ENCODE measurements at places on chromosomes 5 and 9.

DNA sequence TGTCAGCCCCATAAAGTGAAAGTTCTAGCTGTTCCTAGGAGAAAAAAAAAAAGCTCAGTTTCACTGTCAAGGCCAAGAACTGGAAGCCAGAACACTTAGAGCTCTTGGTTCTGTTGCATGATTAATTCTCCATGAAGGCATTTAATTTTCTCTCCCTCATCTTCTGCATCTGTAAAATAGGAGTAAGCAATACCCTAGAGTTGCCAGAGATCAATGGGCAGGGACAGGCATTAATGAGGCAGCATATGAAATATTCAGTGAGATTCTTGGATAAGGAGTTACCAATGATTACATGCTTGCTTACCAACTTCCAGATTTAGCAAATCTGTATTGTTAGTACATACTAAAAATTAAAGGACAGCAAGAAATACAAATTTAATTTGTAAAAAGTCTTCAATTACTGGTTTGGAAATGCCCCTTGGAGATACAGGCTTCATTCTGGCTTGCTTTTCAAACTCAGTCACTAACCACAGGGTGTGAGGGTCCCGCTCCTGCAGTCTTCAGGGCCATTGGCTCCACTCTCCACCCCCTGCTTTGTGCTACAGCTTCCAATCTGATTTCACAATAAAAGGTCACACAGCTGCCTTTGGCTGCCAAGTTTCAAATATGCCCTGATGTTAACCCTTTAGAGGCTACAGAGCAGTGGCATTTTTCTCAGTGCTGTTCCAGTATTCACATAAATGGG, 624.6 kb downstream of the BNC2 start:
- no peak for DNase-seq

DNA sequence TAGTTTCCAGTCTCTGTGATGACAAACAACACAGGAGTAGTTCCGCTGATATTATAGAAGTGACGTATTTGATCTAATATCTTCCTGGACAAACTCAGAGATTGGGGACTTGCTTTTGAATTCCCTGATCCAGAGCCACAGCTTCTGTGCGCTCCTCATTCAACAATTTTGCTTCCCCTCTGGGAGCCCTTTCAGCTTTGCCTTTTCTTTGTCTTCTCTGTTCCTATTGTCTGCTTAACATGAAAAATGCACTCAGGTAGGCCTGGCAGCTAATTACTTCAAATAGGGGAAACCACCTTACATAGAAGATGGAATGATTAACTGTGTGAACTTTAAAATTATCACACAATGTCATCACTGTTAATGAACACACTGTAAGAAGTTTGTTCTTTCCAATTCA, 192.9 kb downstream of the EPB41L4A start:
- no peak for DNase-seq

DNA sequence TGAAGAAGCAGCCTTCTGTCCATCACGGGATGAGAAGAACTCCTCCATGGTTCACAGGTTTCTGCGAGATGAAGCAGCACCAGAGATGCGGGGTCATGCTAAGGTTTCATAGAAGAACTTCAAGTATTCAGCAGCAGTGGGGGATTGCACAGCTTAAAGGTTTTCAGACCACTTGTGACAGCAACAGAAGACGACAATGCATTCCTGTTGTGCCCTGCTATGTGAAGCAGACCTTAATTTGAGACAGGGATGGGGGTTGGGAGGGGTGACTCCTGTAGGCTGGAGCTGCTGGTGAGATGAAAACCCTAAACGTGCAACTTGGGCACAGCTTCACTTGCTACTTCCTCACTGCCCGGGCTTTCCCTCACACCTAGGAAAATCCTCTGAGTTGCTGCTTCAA, 256.0 kb downstream of the SLIT3 start:
- DNase-seq: no peak

- no peak for DNase-seq
These were observed 2.9 kb downstream of the TTC23L start for GRCh38 chr5:34841816-34842215.

DNA sequence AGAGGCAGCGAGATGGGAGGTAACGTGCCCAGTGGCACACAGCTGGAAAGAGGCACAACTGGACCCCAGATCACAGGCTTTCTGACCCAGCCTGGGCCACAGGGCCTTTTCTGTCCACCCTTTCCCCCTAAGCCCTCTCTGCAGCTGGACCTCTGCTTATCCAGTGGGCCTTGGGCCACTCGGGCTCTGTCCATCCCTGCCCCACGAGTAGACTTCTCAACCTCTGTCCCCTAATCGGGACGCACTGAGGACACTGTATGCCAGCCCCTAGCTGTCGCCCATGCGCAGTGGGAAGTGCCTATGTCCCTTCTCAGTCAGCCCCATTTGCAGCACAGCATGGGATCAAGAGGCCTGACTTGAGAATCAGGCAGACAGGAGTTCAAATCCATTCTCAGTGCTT, 65.6 kb upstream of the NEURL1B start:
- no peak for DNase-seq

DNA sequence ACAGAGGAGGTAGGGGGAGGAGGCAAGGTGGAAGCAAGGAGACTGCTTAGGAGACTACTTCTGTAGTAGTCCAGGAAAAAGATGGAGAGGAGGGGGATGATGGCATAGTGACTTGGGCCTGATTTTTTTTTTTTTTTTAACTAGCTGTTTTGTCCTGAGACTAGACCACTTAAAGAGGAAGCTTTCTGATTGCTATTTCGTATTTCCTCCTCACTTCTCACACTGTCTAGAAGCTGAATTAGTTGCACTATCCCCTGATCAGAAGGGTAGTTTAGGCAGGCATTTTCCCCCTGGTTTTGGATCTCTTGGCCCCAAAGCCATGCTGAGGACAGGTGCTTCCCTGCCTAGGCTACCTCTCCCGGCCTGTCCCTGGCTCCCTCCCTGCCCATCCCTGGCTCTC, 14.9 kb downstream of the LARP1 start:
- DNase-seq: no peak

- no peak for DNase-seq
These were observed 249.0 kb downstream of the ARHGAP26 start for GRCh38 chr5:143019157-143019556.

DNA sequence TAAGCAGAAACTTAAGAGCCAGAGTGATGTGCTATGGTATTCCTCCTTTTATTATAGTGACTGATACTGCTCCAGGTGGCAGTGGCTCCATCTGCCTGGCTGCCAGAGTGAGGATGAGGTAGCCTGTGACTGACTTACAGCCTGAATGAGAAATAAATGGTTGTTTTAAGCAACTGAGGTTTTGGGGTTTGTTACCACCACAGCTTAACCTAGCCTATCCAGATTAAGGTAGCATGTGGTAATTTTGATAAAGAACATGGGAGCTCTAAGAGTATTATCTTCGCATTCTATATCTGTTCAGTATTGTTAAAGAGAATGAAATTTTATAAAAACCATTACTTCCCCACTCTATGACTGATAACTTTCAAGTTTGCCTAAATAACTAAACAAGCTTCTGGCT, 39.0 kb downstream of the GOLPH3 start:
- DNase-seq: no peak

DNA sequence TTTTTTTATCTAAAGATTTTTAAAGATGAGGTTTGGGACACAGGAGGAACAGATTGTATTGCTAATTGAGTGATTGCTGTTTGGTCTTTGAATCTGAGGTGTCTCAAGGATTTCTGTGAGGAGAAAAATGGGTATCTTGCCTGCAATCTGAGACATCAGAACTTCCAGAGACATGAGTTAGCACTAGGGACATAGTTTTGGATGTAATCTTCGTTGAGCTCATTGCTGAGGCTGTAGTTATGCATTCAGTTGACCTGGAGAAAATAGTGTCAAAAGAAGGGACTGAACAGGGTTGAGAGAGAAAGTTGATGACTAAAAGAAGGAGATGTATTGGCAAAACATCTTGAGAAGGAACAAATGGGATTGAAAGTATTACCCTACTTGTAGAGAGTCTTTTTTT, 24.6 kb downstream of the C9orf85 start:
- DNase-seq: no peak

GRCh38 chr9:110650261-110650660, 18.3 kb upstream of the MUSK start:
- no peak for DNase-seq

GRCh38 chr5:96911139-96911538, 24.7 kb upstream of the LNPEP start:
- no peak for DNase-seq

GRCh38 chr5:155008669-155009068, 4.9 kb upstream of the KIF4B start:
- no peak for DNase-seq

DNA sequence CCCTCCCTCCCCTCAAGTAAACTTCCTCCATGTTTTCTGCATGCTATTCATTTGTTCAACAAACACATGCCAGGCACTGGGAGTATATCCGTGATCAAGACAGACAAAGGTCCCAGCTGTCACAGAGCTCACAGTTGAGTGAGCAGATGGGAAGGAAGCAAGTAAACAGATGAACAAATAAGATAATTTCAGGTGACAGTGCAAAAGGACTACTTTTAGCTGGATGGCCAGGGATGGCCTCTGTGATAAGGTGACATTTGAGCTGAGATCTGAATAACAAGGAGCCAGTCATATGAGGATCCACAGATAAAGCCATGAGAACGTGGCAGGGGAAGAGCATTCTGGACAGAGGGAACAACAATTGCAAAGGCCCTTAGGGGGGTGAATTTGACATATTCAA, 121.7 kb upstream of the RAD23B start:
- no peak for DNase-seq

DNA sequence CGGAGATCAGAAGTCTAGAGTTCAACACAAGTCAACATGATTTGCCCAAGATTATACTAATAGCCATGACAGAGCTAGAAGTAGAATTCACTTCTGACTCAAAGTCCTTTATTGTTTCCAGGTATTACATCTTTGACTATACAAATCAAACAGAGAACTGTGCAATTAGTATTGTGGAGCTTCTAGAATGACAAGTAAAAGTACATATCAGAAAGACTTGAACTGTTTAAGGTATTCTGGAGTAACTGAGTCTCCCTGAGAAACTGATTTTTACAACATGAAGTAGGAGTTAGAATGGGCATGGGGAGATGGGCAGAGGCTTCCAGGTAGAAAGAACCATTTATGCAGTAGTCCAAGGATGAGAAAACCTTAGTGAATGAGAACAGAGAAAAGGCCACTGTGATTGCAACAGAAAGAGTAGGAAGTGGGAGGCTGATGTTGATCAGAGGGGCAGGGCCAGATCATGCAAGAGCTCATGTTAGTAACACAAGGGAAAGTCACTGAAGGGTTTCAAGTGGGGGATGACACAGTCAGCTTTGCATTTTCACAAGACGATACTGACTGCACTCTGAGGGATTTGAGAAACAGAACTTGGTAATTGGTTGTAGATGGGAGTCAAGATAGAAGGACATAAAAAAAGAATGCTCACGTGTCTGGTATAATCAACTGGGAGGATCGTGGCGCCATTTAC, 280.7 kb downstream of the RFX3 start:
- no peak for DNase-seq

DNA sequence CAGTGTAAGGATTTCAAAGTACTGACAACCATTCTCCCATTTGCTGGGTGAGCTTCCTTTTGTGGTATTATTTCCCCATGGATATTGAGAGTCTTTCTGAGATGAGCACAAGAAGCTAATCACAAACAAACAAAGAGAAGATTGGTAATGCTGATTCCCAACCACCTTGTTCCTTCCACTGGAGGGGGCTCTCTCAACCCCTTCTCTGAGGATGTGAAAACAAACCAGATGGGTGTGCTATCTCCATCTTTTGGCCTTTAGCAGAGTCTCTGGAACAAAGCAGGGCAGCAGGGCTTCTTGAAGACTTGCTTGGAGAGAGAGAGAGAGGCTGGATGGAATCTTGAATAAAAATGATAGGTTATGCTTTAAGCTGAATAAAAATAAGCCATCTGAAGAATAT, 576.7 kb upstream of the ZNF462 start:
- DNase-seq: peak; percentile 63

DNA sequence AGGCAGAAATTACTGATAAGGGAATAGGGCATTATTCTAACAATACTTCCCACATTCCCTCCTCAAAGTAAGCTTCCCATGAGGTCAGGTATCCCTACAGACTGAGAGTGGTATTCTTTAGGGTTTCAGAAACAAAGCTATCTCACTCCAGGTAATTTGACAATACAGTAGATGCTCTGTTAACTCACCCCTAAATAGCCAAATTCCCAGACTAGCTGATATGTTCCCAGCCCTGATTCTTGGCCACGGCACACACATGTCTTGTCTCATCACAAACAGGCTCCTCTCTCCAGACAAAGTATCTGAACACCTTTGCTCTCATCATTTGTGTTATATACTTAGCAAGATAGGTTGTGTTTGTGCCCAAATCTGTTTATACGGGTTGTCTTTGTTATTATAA, 139.9 kb downstream of the ZNF608 start:
- no peak for DNase-seq

DNA sequence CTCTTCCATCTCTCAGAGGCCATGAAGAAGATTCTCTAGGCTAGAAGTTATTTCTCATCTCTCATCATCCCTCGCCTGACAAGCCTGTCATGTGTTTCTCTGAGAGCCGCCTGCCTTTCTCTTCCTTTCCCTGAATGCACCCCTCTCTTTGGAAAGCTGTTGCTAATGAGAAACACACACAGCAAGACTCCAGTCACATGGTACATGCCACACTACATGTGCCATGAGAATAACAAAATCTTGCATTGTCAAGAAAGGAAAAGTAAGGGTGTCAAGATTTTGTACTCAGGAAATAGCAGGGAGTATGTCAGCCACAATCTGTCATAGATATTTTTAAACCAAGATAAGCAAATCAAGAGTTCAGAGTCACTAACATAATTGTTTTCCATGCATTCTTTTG, 8.9 kb downstream of the AGXT2 start:
- DNase-seq: no peak

- DNase-seq: no peak
These were observed 191.2 kb downstream of the ACTL7B start for GRCh38 chr9:108664309-108665255.

DNA sequence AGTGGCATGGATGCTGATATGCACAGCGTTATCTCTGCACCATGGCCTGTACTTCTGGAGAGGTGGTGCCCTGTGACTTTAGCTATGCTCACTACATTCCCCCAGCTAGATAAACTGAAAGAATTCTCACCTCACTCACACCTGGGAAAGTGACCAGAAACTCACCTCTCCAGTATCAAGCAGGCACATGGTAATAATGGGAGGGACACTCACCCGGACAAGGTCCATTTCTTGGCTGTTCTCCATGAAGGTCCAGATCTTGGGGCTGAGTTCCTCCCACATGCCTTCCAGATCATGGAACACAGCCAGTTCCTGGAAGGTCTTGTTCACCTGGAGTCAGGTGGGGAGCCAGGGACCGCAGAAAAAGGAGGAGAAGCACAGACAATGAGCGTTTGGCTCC, 72.8 kb downstream of the NIPSNAP3B start:
- DNase-seq: no peak
